ENCODE measurements at places on chromosomes 12 and 14.

DNA sequence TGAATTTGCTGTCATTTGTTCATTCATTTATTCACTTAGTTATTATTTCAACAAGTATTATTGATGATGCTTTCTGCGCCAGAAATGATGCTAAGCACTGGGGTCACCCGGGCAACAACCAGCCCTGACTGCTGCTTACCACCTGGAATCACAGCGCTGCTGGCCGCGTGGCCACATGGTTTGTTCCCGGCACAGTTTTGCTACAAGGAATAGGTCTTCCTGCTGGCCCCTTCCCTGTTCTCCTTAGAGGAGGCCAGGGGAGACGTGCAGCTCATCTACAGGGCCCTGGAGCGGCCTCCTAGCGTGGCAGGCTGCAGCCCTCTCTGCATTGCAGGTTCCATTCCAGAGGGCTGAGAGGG, 7.0 kb downstream of the JDP2 start:
- DNase-seq, result no peak

DNA sequence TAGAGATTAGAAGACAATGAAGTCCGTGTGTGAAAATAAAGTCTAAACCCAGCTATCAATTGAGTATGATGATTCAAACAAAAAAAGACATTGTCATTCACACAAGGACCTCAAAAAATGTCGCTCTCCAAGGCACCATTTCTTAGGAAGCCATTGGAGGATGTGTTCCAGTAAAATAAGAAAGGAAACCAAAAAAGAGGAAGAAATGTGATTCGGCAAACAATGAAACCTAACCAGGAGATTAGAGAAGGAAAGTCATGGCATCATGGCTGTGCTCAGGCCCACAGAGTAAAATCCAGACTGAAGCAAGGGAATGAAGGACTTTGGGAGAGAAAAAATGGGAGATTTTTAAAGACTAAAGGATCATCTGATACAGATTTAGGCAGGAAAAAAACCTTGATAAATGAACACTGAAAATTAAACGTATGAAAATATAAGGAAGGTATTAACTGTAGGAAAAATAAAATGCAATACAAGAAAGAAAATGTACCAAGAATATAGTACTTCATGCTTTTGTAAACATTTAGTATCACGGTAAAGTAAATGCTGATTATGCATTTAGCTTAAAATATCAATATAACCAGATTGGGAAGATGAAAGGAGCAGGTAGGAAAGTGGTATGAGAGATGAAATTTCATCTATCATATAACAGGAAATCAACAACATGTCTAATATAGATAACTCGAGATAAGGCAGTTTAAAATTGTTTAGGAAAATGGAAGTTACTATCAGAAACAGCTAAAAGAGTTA, 38.2 kb upstream of the MTHFD1 start:
- DNase-seq, result no peak

DNA sequence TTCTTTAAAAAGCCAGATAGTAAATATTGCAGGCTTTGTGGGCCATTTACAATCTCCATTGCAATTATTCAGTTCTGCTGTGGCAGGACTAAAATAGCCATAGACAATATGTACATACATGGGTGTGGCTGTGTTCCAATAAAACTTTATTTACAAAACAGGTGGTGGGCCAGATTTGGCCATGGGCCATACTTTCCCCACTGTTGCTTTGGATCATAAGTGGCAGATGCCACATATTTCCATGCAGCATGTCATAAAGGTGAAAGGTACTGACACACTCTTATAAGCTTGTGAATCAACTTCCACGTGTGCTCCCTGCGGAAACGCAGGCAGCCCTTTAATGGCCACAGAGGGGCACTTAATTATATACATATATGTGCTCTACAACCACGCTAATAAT, 244.4 kb upstream of the FOXN3 start:
- no peak for DNase-seq

DNA sequence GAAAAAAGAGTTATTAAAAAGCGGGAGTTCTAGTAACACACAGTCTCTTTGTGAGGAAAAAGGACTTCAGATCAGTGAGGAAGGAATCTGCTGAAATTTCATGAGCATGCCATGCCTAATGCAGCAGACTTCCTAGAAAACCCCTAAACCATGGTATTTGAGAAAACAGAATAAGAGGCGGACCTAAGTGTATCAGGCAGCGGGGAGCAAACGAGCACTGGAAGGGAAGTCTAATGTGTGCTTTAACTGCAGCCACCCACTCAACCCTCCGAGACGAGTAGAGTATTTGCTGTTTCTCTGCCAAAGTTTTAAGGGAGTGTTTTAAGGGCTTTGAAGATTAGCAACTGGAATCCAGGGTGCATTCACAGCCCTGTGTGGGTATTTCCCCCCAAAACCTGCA, 36.5 kb downstream of the ACADS start:
- no peak for DNase-seq

GRCh38 chr12:69154585-69155363, 84.6 kb upstream of the CPSF6 start:
- peak; percentile 84 for DNase-seq

- no peak for DNase-seq
Observed at GRCh38 chr14:105532735-105533141, 6.4 kb downstream of the TMEM121 start.

GRCh38 chr14:41878321-41878720, 271.6 kb downstream of the LRFN5 start:
- DNase-seq, result no peak

GRCh38 chr12:89468648-89469326, 55.8 kb downstream of the GALNT4 start:
- peak; percentile 78 for DNase-seq

- DNase-seq, result no peak
Observed at GRCh38 chr14:85214471-85214870, 315.5 kb upstream of the FLRT2 start.

DNA sequence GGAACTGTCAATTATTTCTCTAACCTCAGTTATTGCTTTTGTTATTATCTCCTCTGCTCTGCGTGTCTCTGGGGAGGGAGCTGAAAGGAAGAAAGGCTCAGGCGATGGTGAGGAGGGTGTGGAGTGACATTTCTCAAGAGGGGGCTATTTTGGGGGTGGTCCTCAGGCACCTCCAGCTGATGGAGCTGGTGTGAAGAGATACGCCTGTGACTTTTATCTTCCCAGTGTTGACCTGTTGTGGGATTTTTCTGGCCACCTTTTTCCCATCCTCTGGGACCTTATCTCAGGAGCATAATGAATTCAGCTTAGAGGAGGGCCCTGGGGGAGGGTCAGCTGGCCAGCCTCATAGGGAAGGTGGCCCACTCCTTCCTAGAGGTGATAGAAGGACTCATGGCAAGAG, 26.4 kb downstream of the KCNA5 start:
- no peak for DNase-seq

DNA sequence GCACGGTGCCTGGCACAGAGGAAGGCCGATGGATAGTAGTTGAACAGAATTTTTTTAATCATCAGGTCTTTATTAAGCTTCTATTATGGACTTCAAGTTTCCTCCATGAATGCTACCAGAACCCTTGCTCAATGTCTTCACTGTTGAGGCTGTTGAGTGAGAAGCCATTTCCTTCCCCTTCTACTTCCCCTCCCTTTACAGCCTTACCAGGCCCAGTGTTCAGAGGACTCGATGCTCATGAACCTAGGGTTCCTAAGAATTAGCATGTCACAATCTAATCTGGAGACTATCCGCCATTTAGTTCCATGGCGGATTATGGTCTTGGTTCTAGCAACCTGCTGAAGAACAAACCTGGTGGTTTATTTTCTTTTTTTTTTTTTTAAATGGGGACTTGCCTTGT, 17.7 kb downstream of the ETV6 start:
- no peak for DNase-seq
